ENCODE measurements at places on chromosomes 3 and 15.

GRCh38 chr3:165518346-165518745 is 318.9 kb downstream of the BCHE start:
- no peak for DNase-seq

DNA sequence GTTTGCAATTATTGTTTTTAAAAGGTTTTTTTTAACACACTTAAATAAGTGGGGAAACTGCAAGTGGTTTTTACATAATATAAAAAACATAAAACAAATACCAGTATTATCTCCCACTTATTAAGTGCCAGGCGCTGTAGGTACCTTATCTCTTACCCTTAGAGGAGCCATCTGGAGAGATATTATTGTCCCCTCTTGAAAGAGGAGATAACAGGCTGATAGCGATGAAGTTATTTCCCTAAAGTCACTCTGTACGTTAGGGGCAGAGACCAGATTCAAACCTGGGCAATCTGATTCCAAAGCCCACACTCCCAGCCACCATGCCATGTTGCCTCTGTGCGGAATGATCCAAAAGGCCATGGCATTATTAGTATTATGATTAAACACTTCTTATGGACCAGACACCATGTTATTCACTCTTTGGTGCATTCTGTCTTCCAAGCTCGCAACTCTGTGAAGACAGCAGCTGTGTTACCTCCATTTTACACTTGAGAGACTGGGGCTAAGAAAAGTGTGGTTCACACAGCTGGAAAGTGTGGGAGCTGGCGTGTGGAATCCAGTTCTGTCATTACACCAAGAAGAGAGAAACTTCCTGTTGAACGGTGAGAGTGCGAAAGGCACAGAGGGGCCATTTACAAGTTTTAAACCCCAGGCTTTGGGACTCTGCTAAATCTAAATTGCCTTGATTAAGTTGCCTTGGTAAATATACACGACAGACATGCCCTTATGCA is 79.9 kb upstream of the MITF start:
- no peak for DNase-seq

DNA sequence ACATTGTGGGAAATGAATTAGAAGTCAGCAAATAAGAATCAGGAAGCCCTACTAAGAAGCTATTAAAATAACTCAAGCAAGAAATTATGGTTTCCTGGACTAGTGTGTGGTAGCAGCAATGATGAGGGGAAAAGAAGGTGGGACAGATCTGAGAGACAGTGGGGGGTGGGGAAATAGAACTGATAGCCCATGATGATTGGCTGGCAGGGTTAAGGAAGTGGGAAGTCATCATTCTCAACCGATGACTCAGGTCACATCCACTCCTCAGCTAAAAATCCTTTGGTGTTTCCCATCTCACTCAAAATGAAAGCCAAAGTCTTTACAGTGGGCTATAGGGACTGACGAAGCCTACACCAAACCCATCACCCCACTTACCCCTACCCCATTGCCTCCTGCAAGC is 153.9 kb upstream of the ARHGEF26 start:
- DNase-seq: no peak

- no peak for DNase-seq
Observed at GRCh38 chr3:179045719-179046402, 25.7 kb downstream of the ZMAT3 start.

GRCh38 chr3:88301273-88301995 is 151.7 kb downstream of the C3orf38 start:
- no peak for DNase-seq

GRCh38 chr3:171379281-171379680 is 80.9 kb downstream of the TNIK start:
- no peak for DNase-seq

- DNase-seq: no peak
Observed at GRCh38 chr3:27756877-27757276, 34.8 kb upstream of the EOMES start.

- no peak for DNase-seq
Observed at GRCh38 chr3:23915537-23916108, 1.2 kb downstream of the NKIRAS1 start.

DNA sequence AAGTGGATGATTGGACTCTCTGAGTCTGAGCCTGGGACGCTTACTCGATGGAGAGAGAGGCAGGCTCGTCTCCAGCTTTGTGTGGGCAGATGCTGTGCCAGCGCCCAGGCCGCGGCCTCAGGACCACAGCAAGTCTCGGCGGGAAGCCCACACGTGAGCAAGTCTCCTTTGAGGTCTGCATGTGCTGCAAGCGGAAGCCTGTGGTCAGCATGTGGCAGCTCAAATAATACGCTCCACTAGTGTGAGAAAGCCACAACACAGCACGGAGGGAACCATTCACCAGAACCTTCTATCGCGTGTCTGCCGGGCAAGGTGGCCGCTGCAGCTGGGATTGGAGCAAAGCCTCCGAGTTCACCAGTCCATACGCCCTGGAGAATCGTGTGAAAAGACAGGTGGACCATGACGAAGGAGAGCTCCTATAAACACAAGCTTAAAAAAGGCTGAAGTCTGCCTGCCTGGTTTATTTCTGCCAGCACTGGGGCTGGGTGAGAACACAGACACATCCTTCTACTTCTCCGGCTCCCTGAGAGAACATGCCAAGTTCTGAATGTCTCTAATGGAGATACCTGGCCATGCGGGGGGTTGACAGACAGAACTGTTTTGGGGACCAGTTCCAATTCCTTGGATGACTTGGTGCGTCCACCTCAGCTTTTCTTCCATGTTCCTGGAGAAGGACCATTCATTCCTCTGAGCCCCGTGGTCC is 82.0 kb upstream of the LRIG1 start:
- no peak for DNase-seq

GRCh38 chr3:118766306-118766669 is 268.4 kb downstream of the IGSF11 start:
- no peak for DNase-seq

GRCh38 chr3:158452334-158452733 is 118.7 kb upstream of the MLF1 start:
- DNase-seq: no peak

DNA sequence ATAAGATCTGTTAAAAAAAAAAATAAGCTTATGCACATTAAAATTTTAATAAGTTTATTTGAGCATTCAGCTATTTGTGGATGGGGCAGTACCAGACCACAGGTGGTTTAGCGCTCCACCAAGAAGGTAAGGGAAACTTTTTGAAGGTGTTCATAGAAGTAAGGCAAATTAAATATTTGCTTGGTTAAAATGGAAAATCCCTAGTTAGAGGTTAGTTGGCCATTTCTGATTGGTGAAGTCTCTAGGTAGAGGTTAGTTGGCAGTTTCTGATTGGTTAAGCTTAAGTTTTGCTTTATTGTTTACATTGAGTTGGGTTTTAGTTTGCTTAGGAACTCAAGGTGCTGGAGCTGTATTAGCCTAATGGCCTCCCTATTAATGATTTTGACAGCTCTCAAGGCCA is 30.7 kb downstream of the SCN11A start:
- DNase-seq: no peak

DNA sequence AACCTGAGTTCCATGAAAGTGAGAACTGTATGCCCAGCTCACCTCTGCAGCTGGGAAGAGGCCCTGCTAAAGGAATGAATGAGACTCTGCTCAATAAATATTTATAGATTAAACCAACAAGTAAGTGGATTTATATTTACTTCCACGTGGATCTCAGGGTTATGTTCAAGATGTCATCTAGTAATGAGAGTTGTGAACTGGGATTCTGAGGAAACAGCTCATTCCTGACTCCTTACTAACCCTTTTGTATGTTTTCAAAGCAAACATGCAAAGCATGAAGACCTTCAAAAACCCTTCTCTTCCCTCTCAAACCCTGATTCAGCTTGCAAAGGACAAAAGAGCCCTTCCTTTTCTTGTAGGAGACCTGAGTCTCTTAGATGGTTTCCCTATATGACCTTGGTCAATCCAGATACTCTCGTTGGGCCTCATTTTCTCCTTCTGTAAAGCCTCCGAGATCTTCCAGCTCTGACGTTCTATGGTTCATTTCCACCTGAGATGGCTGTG is 53.4 kb downstream of the LSM3 start:
- no peak for DNase-seq

- DNase-seq: no peak
Observed at GRCh38 chr3:13526626-13526949, 22.3 kb upstream of the FBLN2 start.

- DNase-seq: no peak
Observed at GRCh38 chr3:134404366-134404885, 30.2 kb upstream of the AMOTL2 start.

DNA sequence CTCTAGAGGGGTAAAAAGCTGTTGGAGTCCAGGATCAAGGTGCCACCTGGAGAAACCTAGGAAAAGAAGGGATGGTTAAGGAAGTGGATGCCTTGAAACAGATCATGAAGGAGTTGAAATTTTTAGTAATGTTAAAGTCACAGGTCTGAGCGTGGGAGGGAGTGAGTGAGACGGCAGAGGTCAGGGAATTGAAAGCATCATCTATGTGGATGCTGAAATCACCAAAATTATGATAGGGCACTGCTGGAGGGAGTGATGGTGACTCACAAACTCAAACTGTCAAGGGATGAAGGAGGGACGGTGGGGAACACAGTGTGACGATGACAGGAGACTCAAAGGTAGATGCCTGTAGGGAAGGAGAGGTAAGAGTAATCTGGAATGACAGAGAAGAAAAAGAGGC is 205.7 kb downstream of the OSBPL10 start:
- no peak for DNase-seq

DNA sequence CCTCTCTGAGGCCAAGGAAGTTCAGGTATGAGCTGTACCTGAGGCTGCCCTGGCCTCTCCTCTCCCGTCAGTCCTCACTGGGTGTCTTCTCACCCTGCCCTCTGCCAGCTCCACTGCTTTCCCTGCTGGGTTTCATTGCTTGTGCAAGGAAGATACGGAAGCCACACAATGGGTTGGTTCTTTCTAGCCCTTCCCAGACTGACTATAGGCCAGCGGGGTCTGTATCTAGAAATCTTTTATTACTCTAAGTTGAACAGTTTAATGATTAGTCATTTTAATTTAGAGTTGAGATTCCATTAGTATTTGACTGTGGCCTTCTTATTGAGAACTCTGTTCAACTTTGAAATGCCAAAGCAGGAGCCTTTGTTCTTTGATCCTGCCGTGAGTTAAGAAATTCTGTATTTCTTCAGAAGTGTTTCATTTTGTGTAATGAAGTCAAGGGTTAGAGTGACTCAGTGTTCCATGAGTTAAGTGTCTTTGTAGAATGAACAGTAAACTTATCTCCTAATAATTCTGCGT is 16.2 kb downstream of the C3orf62 start:
- DNase-seq: no peak

DNA sequence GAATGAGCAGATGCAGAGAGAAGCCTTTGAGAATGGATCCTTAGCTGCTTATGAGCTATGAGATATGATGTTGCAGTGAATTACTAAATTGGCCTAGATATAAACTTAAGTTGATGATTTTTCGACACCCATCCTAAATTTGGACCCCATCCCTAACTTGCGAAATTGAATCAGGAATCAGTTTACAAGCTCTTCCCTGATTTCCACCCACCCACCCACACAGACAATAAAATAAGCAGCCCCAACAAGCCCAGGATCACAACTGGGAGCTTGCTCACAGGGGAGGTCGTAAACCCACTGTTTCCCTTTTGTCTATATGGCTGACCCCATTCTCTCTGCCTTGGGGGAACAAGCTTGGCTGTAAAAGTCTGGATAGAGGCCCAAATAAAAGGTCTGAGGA is 57.3 kb downstream of the GREM1 start:
- DNase-seq: no peak

DNA sequence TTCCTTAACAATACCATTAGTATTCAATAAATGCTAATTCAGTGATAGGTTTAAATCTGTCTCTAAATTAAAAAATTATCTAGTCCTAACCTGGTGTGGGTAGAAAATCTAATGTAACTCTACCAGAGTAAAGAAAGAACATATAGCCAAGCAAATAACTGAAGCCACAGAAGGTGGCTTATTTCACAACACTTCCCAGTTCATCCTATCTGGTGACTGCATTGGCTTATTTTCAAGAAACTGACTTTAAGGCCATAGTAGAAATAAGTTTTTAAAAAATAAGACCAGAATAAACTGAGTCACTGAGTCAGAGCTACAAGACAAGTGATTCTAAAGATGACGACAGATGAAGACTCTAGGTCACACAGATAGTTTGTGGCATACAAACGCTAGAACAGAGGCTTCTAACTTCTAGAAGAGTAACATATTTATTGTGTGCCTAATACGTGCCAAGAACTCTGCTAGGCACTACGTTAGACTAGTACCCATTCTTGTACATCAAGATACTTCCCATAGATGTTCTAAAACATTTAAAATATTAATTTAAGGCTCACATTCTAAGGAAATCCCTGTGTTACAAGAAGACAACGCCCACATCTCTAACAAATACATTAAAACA is 25.9 kb downstream of the TMCC1 start:
- no peak for DNase-seq

- DNase-seq: no peak
Observed at GRCh38 chr3:31322460-31322859, 210.3 kb upstream of the STT3B start.

GRCh38 chr3:125128861-125129501 is 73.2 kb upstream of the HEG1 start:
- peak; percentile 6 for DNase-seq

DNA sequence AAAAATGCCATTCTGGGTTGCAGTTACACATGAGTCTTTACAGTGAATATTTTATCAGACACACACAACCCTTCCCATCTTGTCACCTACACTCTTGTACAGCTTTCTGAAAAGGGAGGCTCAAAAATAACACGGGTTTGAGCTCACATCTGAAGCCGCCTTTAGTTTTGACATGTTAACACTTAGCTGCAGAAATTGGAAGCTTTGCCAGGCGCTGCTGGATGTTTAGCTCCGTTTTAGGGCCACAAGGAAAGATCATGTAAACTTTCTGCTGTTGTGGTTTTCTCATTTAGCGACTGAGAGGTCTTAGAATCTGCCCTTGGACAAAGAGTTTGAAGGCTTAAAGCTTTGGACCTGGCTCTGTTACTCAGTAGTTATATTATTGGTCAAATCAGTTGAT is 120.1 kb downstream of the OXNAD1 start:
- DNase-seq: no peak
